ENCODE measurements at places on chromosomes 13 and 19.

DNA sequence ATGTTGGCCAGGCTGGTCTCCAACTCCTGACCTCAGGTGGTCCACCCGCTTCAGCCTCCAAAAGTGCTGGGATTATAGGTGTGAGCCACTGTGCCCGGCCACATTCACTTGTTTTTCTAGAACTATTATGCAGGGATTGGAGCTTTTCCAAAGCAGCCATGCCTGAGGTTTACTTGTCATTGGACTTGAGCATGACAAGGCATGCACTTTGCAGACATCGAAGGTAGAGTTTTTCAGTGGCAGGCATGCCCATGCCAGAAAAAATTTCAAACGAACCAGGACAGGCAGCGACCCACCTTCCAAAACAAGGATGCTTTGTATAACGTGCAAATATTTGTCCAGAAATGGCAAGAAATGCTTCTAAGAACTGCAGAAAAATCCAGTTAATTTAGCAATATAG lies 17.7 kb downstream of the PNMA8A start:
- DNase-seq, result no peak

- no peak for DNase-seq
Observed at GRCh38 chr13:33403807-33404362, 118.3 kb upstream of the STARD13 start.

GRCh38 chr19:49779731-49780555 lies 13.1 kb downstream of the AP2A1 start:
- no peak for DNase-seq

GRCh38 chr19:4493929-4494690 lies 22.0 kb downstream of the HDGFL2 start:
- no peak for DNase-seq

DNA sequence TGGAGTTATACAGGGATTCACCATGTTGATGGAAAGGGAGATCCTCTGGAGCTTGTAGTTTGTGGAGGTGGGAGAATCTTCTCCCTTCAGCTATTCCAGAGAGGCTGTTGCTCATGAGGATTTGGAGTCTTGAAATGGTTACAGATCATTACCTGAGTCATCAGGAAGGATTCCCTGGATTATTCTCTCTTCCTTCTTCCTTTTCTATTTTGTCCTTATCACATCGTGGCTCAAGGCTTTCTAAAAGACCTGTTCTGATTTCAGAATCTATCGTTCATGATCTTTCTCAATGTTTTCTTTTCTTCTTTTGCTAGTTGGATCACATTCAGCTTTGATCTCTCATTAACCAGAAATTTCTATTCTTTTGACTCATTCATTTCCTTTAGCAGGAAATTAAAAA lies 196.0 kb downstream of the KLF5 start:
- DNase-seq, result no peak

GRCh38 chr19:36605101-36605876 lies at the start of gene ZNF382:
Gene ZNF382 (plus strand): TSS chr19:36605313. CDS start chr19:36609915, 4,602 bp downstream.
- no peak for DNase-seq

- no peak for DNase-seq
Observed at GRCh38 chr19:55111238-55111831, 6.1 kb downstream of the PPP1R12C start.

GRCh38 chr19:28296506-28296905 lies 916.4 kb downstream of the UQCRFS1 start:
- DNase-seq, result no peak

DNA sequence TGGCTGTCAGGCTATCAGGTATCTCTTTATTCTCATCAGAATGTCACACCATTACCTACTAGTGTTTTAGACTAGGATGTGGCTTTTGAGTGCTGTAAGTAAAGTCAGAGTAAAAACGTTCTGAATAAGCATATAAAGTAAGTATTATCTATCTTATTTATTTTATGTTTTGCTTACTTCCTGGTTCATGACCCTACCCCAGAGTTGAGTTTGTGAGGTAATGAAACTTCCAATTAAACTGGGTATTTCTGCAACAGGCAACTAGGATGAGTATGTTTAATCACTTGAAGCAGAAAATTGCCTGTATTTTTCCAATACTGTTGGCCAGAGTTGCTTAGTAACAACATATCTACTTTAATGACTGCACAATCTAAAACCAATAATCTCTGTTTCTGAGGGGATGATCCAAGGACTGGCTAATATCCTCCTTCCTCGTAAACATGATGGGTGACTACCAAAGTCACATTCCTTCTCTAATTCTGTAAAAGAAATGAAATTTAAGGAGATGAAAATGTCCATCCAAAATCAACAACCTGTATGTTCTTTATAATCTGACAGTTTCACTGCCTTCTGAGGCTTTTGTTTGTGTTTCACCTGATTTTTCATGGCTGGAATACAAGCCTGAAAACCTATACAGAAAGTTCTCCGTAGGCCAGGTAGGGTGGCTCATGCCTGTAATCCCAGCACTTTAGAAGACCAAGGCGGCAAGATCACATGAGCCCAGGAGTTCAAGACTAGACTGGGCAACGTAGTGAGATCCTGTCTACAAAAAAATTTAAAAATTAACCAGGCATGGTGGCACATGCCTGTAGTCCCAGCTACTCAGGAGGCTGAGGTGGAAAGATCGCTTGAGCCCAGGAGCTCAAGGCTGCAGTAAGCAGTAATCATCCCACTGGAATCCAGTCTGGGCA lies 83.1 kb downstream of the ABCC4 start:
- no peak for DNase-seq

DNA sequence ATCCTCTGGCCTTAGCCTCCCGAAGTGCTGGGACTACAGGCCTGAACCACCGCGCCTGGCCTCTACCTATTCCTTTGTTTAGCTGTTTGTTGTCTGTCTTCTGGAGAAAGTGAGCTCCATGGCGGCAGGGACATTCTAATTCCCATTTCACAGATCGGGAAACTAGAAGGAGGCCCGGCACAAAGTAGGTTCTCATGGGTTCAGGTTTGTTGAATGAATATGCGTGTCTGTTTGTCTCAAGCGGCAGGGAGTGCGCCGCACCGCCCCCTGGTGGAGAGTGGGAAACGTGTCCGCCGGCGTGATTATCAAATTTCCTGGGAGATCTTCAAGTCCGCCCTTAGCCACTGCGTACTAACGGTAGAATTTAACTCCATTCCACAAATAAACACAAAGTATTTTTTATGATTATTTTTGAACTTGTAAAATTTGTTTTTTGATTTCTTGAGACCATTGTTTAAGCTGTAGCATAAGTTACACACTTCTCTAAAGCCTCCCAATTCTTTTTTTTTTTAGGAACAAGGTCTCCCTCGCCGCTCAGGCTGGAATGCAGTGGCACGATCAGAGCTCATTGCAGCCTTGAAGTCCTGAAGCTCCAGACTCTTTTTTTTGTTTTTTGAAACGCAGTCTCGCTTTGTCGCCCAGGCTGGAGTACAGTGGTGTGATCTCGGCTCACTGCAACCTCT lies 8.9 kb upstream of the CCDC9 start:
- DNase-seq, result no peak

DNA sequence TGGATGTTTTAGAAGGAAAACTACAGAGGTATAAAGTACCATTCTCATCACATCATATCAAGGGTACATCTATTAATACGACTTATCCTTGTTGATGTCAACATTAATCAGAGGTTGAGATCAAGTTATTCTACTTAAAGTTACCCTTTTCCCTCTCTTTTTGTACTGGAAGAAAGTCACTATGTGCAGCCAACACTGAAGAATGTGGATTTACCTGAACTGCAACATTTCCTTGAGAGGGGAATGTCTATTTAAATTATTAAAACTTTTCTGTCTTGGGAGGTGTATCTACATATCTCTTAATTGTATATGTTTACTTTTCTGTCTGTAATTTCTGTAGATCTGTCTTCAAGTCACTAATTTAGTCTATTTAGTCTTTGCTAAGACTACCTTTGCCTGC lies 2.5 kb upstream of the FBXL3 start:
- DNase-seq, result no peak

- no peak for DNase-seq
Observed at GRCh38 chr19:2336528-2337328, 8.2 kb downstream of the SPPL2B start.

DNA sequence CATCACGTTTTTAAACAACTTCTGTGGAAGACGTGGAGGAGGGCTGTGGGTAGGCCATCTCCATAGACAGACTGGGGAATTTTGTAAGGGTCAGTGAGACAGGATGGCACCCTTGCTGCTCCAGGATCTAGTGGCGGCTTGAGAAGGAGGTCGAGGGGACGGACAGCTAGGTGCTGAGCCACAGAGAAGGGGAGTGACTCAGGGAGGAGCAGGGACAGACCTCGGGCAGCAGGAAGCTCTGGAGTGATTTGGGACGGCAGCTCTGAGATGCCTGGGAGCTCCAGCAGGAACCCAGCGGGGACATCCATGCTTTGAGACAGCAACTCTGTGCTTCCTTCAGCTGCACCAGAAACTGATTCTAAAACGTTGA lies 169.1 kb upstream of the SOX1 start:
- no peak for DNase-seq

GRCh38 chr13:111531505-111531904 lies 211.1 kb downstream of the TEX29 start:
- no peak for DNase-seq

DNA sequence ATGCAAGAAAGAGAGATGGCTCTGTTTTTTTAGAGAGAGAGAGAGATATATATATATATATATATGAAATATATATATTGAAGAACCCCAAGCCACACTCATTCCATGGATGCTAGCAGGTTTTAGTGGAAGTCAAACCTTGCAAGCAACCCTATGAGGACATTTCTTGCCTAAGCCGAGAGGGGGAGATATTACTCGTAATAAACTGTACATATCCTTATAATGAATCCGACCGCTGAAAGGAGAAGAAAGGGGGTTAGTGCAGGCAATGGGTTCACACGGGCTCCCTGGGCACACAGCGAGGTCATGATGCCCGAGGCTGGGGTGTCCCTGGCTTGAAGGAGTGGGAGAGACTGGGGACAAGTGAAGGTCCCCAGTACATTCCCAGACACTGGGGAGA lies 78.3 kb downstream of the IER2 start:
- no peak for DNase-seq

- DNase-seq, result no peak
Observed at GRCh38 chr13:43424412-43424811, 362.4 kb downstream of the ENOX1 start.

GRCh38 chr19:5392486-5392885 lies 51.9 kb upstream of the PTPRS start:
- DNase-seq, result no peak

GRCh38 chr13:100710176-100710575 lies 35.6 kb upstream of the TMTC4 start:
- DNase-seq, result no peak

DNA sequence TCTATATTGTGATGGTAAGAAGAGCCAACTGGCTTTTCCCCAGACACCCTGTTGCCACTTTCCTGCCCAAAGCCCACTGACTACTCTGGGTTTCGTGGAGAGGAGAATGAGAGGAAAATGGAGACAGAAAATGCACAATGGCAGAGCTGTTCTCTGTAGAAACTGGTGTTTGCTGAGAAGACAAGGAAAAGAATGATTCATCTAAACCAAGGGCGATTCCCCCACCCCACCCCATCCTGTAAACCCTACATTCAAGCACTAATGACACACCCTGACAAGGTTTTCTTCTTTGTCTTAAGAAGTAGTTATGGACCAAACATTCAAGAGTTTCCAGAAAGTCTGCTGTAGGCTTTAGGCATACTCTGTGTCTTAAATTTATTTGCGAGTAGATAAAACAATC lies 68.8 kb downstream of the DOCK9 start:
- DNase-seq, result no peak

DNA sequence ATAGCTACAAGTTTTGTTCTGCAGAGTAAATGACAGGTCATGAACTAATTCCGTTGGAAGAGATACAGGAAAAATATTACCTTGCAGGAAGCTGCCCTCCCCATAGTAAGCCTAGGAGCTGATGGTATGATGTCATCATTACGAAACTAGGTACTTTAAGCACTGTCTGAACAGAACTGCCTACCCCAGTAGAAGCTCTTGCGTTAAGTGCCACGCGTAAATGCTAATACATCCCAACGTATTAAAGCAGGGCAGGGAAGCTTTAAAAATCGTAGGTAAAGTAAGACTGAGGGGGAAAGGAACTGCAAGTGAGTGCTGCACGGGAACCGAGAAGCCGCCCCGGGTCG lies 572 bp downstream of the UGGT2 start:
- no peak for DNase-seq

- no peak for DNase-seq
Observed at GRCh38 chr19:49255674-49256073, 69.3 kb downstream of the SLC6A16 start.

GRCh38 chr19:10226376-10227025 lies 4.6 kb downstream of the S1PR2 start:
- DNase-seq, result no peak

DNA sequence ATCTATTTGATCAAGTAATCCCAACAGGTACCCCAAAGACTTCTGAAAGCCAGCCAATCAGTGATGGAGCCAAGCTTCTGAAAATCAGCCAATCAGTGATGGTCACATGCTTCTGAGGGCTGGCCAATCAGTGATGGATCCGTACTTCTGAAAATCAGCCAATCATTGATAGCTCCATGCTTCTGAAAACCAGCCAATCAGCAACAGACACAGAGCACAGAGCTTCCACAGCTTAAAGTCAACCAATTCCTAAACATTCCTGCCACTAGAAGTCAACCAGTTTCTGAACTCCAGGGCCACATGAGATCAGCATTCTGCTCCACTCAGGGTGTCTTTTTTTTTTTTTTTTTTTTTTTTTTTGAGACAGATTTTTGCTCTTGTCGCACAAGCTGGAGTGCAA lies 8.2 kb upstream of the HSD17B14 start:
- no peak for DNase-seq

DNA sequence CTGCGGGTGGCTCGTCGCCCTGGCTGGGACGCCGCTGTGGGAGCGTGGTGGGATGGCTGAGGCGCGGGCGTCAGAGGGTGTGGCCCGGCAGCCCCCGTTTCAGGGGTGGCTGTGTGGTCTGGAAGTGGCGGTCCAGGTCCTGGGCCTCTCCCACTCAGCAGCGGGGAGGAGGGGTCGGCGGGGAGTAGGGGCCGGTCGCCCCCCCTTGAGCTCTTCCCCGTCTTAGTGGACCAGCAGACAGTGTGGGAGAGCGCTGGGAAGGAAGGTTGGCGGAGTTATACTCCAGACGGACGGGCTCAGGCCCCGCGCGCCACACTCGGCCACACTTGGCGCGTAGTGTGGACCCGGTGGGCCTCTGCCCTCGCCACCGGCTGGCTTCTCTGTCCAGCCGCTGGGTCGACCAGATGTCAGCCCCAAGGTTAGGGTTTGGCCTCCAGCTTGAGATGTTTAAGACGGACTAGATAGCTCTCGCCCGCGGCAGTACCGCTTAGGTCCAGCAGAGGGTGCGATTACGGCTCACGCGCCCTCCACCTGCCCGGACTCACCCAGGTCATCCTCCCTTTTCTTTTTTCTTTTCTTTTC lies 21.7 kb upstream of the ZNF429 start:
- DNase-seq, result no peak
